Testis (tissue), 5 donors: ENCODE measurements at places on chromosomes 6 and 20. TPM values are rescaled to one million over a fixed set of nuclear protein-coding genes. Genes with fewer than 3 reads are reported as not detected.

- no peak overlapping the region for H3K4me3 ChIP-seq
- H3K27me3 ChIP-seq = no peaks in the 10 kb centered on the region
These were observed 158.3 kb downstream of the GMPR start for GRCh38 chr6:16396497-16397319.

DNA sequence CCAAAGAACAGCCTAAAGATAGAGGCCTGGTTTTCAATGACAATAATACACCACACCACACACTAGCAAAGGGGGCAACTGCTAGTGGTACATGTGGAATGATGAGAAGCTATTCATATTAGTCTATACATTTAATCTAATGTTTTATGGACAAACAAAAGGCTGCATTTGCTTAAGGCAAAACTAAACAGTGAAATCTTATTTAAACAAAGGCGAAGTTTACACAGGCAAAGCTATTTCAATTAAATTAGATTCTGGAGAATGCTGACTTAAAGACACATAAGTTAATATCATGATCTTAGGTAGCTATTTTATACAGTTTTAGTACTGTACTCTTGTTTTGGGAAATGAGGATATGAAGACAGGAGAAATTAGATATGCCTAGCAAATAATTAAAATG lies 53.9 kb upstream of the SIM1 start:
- no peaks in the 10 kb centered on the region for H3K36me3 ChIP-seq
- no peaks in the 10 kb centered on the region for H3K27me3 ChIP-seq
- H3K4me3 ChIP-seq = no peak overlapping the region
- H3K4me1 ChIP-seq = no peaks in the 10 kb centered on the region
- DNase-seq = no peak

DNA sequence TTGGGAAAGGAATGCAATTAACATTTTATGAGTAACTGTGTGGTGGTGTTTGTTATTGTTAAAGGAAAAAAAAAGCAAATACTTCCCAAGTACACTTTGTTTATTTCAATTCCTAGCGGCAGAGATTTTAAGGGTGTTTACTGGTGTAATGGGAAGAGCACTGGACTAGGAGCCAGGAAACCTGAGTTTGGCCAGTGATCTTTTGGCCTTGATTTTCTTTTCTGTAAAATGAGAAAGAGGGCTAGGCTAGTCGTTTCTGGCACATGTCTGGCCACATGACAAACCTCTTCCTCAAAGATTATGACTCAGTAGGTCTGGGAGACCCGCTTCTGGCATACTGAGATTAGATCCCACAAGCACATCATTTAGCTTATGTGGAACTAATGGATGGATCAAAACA lies 428.1 kb upstream of the NOX3 start:
- H3K27me3 ChIP-seq = no peaks in the 10 kb centered on the region
- no peak overlapping the region for H3K27ac ChIP-seq
- DNase-seq = peak; percentile 43
- H3K4me3 ChIP-seq = no peak overlapping the region
- peaks cover 17% of the 10 kb centered on the region for H3K4me1 ChIP-seq

DNA sequence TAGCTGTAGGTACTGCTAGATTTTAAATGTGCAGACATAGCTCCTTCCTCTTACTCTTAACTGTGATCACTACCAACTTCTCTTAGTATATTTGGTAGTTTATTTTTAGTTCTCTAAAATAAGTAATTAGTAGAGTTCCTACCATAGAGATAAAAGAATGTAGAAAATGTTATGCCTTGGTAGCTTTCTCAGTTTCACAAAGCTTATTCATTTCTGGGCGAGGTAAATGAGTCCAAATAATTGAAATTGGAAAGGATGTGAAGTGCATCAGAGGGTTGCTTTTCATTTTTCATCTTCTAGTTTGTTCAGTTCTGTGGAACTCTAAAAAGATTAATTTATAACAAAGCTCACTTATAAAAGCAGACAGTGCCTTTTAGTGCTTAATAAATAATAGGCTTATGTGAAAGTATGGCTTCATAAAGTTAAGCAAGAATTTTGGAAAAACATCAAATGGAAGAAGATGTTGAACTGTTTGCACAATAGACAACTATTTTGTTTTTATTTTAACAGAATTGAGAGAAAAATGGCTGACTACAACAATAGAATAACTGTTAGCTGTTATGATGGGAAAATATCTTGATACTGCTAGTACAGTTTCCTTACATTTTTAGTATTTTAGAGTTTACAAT lies 303.7 kb downstream of the UTRN start:
- no peak for DNase-seq
- no peaks in the 10 kb centered on the region for H3K27me3 ChIP-seq
- H3K4me1 ChIP-seq = no peaks in the 10 kb centered on the region

- peaks cover 6% of the 10 kb centered on the region for H3K4me1 ChIP-seq
- DNase-seq = no peak
- H3K4me3 ChIP-seq = no peak overlapping the region
- H3K27me3 ChIP-seq = no peaks in the 10 kb centered on the region
- no peaks in the 10 kb centered on the region for H3K36me3 ChIP-seq
- no peak overlapping the region for H3K27ac ChIP-seq
These were observed 63.1 kb downstream of the CDS2 start for GRCh38 chr20:5189917-5190316.

DNA sequence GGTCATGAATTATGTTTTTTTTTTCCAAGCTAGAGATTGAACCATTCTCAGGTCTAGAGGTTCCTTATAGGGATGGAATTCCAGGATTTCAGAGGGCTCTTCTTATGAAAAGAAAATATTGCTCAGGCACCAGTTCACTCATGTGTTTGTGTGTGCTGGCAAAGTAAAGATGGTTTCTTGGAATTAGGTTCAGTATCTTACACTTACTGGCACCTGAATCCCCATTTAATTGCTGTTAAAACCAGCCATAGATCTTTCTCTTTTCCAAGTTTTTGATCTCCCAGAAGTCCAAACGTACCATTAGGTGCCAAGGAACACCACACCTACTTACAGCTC lies 508.4 kb downstream of the CDH26 start:
- H3K36me3 ChIP-seq = no peaks in the 10 kb centered on the region
- H3K27ac ChIP-seq = no peak overlapping the region
- H3K4me1 ChIP-seq = no peaks in the 10 kb centered on the region
- no peak for DNase-seq
- H3K27me3 ChIP-seq = no peaks in the 10 kb centered on the region

GRCh38 chr6:85191656-85192055 lies 258.2 kb upstream of the NT5E start:
- H3K27me3 ChIP-seq = no peaks in the 10 kb centered on the region
- H3K36me3 ChIP-seq = no peaks in the 10 kb centered on the region
- H3K27ac ChIP-seq = no peak overlapping the region
- no peak for DNase-seq

GRCh38 chr6:139711804-139712585 lies 337.5 kb upstream of the CITED2 start:
- no peaks in the 10 kb centered on the region for H3K27me3 ChIP-seq
- H3K36me3 ChIP-seq = no peaks in the 10 kb centered on the region
- no peak overlapping the region for H3K27ac ChIP-seq
- no peak for DNase-seq

GRCh38 chr6:134619077-134619476 lies 301.2 kb upstream of the SGK1 start:
- H3K4me3 ChIP-seq = no peak overlapping the region
- no peaks in the 10 kb centered on the region for H3K36me3 ChIP-seq
- H3K27me3 ChIP-seq = no peaks in the 10 kb centered on the region
- no peak overlapping the region for H3K27ac ChIP-seq
- H3K4me1 ChIP-seq = no peaks in the 10 kb centered on the region

- no peaks in the 10 kb centered on the region for H3K4me1 ChIP-seq
- H3K36me3 ChIP-seq = no peaks in the 10 kb centered on the region
- no peak overlapping the region for H3K4me3 ChIP-seq
- no peak overlapping the region for H3K27ac ChIP-seq
- DNase-seq = no peak
- H3K27me3 ChIP-seq = no peaks in the 10 kb centered on the region
These were observed 36.0 kb upstream of the FOXA2 start for GRCh38 chr20:22620342-22620741.

- no peak overlapping the region for H3K4me3 ChIP-seq
- H3K36me3 ChIP-seq = no peaks in the 10 kb centered on the region
- no peaks in the 10 kb centered on the region for H3K27me3 ChIP-seq
- H3K4me1 ChIP-seq = peaks cover 3% of the 10 kb centered on the region
- no peak for DNase-seq
These were observed 57.0 kb upstream of the GNRH2 start for GRCh38 chr20:2986466-2986865.

GRCh38 chr6:130494729-130495128 lies 128.9 kb downstream of the TMEM200A start:
- no peaks in the 10 kb centered on the region for H3K36me3 ChIP-seq
- no peaks in the 10 kb centered on the region for H3K4me1 ChIP-seq
- DNase-seq = no peak
- H3K27me3 ChIP-seq = no peaks in the 10 kb centered on the region

DNA sequence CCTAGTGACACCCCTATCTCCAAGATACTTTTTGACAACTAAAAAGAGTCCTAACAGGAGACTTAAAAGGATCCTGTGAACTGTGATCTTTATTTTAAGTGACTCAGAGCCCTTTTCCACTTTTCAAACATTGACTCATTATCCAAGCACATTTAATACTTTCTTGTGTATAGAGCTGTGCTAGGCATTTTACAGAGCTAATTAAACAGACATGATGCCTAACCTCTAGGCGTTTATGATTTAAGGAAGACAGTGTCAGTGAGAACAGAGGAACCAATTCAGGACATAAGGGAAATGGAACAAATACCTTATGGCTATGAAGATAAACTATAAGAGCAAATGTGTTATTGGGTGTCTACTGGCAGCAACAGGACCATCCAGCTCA lies 282.6 kb downstream of the TPBG start:
- H3K4me3 ChIP-seq = no peak overlapping the region
- no peaks in the 10 kb centered on the region for H3K4me1 ChIP-seq
- H3K27me3 ChIP-seq = no peaks in the 10 kb centered on the region
- no peak for DNase-seq
- H3K36me3 ChIP-seq = no peaks in the 10 kb centered on the region

DNA sequence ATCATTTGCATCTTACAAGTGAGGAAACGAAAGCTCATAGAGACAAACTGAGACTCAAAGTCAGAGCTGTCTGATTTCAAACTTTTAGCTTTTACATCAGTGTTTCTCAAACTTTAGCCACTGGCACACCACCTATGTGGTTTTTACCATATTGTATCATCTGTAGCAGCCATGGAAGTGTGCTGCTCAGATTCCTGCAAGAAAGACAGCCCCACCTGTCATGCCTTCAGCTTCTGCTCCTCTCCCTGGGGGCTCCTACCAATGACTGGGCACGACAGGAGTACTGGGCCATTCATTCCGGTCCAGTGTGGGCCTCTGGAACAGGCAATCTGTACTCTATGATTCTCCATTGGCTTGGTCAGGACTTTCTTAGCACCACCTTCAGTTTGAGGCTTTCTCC lies 87.0 kb downstream of the BCAS1 start:
- no peaks in the 10 kb centered on the region for H3K27me3 ChIP-seq
- no peak overlapping the region for H3K4me3 ChIP-seq
- H3K4me1 ChIP-seq = no peaks in the 10 kb centered on the region
- DNase-seq = no peak
- no peaks in the 10 kb centered on the region for H3K36me3 ChIP-seq

GRCh38 chr6:15872241-15873103 lies 209.6 kb upstream of the DTNBP1 start:
- H3K27ac ChIP-seq = no peak overlapping the region
- no peak overlapping the region for H3K4me3 ChIP-seq
- H3K36me3 ChIP-seq = no peaks in the 10 kb centered on the region
- DNase-seq = no peak
- peaks cover 4% of the 10 kb centered on the region for H3K4me1 ChIP-seq

GRCh38 chr20:22490287-22491193 lies 93.8 kb downstream of the FOXA2 start:
- no peaks in the 10 kb centered on the region for H3K4me1 ChIP-seq
- H3K27ac ChIP-seq = no peak overlapping the region
- no peaks in the 10 kb centered on the region for H3K36me3 ChIP-seq

DNA sequence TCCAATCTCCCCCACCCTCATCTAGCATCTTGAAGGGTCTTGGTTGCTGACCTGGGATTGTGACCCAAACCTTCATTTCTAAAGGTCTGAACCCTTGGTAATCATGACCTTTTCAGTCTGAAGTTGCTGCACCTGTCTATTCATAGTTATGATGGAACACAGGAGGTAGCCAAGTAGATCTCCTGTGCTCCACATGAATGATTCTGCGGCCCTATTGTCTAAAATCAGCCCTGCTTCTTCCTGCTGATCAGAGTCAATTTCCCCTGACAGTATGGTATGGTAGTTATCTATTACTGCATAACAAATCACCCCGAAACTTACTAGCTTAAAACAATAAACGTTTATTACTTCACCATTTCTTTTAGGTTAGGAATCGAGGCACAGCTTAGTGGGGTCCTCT lies 9.0 kb downstream of the OR2B6 start:
- no peaks in the 10 kb centered on the region for H3K36me3 ChIP-seq
- H3K27ac ChIP-seq = no peak overlapping the region
- no peaks in the 10 kb centered on the region for H3K27me3 ChIP-seq
- H3K4me1 ChIP-seq = no peaks in the 10 kb centered on the region

DNA sequence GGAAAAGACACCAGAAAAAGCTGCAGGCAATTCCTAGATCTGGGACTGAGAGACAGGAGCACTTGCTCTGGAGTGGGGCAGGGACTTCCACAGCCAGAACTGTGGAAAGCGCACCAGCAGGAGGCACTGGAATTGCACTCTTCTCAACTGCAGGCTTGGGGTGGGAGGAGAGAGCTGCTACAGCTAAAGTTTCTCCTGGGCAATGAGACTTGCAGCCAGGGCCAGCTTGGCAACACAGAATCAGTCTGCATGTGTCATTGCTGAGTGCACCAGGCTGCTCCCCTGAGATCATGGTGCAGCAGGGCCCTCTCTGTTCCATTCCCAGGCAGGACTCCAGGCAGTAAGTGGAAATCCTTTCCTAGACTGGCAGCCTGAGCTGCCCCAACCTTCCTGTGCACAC lies 145.8 kb downstream of the INSM1 start:
- no peak overlapping the region for H3K27ac ChIP-seq
- H3K36me3 ChIP-seq = no peaks in the 10 kb centered on the region
- no peaks in the 10 kb centered on the region for H3K4me1 ChIP-seq
- H3K27me3 ChIP-seq = no peaks in the 10 kb centered on the region
- no peak overlapping the region for H3K4me3 ChIP-seq

- H3K4me1 ChIP-seq = peaks cover 4% of the 10 kb centered on the region
- no peak overlapping the region for H3K27ac ChIP-seq
- DNase-seq = no peak
- H3K4me3 ChIP-seq = no peak overlapping the region
These were observed 20.3 kb downstream of the TBPL1 start for GRCh38 chr6:133973109-133973971.

DNA sequence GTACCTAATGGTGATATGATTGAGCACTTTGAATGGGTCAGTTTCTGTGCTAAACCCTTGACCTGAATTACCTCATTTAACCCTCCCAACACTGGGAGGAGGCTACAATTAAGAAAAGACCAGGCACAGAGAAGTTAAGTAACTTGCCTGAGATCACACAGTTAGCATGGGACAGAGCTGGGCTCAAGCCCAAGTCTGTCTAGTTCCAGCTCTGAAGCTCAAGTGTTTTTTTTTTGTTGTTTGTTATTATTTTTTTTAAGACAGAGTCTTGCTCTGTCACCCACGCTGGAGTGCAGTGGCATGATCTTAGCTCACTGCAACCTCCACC lies 4.0 kb downstream of the FAM83D start:
- no peak for DNase-seq
- H3K36me3 ChIP-seq = no peaks in the 10 kb centered on the region
- H3K4me3 ChIP-seq = no peak overlapping the region
- H3K27me3 ChIP-seq = no peaks in the 10 kb centered on the region

- H3K27me3 ChIP-seq = no peaks in the 10 kb centered on the region
- no peaks in the 10 kb centered on the region for H3K36me3 ChIP-seq
These were observed 153.6 kb upstream of the SHLD1 start for GRCh38 chr20:5596401-5597193.

PDE10A gene
- 18.0 TPM for total RNA-seq

NFATC2 gene
- 6.5 TPM for total RNA-seq

RAD21L1 gene
- 7.5 TPM for total RNA-seq

CPNE5 gene
- 137 TPM for total RNA-seq

RAB44 gene
- total RNA-seq = 0.56 TPM

COL11A2 gene
- 8.6 TPM for total RNA-seq

CABLES2 gene
- 58.6 TPM for total RNA-seq

POM121L2 gene
- total RNA-seq = 4.2 TPM

SRMS gene
- total RNA-seq = 0.19 TPM
